ENCODE measurements at places on chromosomes 2 and 18.

GRCh38 chr2:178874529-178875240 lies 67.5 kb upstream of the TTN start:
- no peak for DNase-seq

- no peak for DNase-seq
Measured at GRCh38 chr2:10688921-10689807, 611 bp downstream of the NOL10 start.

DNA sequence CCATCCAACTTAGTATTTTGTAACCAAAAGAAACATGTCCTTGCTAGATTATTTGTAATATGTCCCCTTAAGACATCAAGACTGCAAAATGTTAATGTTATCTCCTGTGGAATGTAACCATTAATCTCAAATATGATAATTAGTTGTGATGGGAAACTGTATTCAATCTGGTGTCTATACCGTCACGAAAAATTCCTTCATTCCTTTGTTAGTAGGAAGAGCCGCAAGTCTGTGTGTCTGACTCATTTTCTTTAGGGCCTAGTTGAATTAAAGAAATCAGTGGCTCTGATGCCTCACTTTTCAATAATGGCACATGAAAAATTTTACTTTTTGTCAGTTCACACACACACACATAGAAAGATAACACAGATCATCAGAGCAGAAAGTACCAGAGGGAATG lies 127.1 kb upstream of the CHAC2 start:
- DNase-seq = no peak

DNA sequence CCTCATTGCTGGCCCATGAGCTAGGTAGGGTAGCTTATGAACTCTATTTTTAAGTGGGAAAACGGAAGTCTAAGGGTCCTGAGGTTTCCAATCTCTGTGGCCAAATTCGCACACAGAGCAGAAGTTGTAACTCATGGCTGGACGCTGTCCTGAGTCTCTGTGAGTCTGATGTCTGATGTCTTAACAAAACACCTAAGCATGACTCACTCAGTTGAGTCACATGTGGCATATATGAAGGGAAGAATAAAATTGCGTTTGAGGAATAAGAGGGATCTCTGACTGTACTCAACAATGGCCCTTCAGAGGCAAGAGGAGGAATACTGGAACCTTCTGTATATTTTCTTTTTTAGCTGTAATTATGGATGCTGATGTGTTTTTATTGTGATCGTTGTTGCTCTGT lies 569.7 kb downstream of the RIT2 start:
- no peak for DNase-seq

DNA sequence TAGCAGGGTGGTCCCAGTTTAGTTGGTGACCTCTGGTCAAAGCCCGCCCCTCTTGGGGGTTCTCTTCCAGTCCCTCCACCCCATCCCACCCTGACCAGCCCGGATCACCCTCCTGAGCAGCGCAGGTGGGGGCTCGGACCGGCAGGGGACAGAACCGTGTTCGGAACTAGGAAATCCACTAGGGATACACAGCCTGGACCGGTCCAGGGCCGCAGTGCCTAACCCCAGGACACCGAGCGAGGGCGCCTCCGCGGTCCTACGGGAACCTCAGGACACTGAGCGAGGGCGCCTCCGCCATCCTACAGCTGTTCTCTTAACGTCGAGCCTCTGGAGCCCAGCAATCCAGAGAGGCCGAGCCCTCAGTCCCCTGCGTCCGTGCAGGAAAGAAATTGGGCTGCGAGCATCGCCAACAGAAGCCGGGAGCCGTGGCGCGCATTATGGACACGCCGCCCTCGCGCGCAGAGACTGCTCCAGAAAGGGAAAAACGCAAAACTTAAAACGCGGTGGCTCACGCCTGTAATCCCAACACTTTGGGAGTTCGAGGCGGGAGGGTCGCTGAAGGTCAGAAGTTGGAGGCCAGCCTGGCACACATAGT lies 8.5 kb downstream of the RAX start:
- no peak for DNase-seq

DNA sequence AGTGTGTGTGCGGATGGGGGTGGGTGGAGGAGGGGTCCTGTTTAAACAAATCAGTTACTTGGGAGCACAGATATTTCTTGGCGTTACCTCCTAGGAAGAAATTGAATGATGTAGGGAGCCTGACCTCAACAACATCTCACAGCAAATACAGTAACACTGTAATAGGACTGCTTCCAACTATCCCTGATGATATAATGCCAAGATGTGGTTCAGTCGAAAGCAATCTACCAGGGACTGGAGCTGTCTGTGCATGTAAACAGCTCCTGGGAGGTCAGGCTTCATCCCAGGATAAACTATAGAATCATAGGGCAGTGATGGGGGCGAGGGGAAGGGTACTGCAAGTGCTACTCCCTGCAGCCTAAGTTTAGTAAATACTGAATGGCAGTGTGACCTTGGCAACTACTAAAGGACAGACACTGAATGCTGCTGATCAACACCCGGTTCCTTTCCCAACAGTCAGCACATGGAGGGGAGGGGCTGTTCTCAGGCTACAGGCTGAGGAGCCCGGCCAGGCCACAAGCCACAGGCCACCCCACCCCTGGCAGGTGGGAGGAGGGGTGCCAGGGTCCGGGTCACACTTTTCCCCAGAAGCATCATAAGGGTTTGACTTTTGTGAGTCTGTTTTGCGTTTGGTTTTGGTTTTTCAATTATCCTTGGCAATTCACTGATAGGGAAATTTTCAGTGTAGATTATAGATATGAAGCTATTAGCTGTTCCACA lies 85.3 kb upstream of the ZNF397 start:
- no peak for DNase-seq

GRCh38 chr2:174985614-174986013 lies 19.6 kb downstream of the CHN1 start:
- DNase-seq = no peak

GRCh38 chr2:136221026-136221425 lies 103.1 kb upstream of the CXCR4 start:
- DNase-seq = no peak

- no peak for DNase-seq
Measured at GRCh38 chr2:199833525-199833924, 17.5 kb downstream of the FTCDNL1 start.

DNA sequence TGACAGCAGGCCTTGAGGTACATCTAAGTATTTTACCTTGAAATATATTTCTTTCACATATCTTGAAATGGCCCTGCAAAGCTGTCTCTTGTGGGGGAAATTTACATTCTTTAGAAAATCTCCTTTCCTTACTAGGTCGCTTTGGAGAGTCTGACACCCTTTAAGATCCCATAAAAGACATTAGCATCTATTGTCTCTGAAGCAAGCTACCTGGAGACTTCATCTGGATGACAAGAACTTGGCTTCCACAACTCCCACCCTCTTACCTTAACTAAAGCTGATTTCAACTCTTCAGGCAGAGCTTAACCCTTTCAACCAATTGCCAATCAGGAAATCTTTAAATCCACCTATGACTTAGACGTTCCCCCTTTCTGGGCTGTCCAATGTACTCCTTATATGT lies 219.3 kb downstream of the PIEZO2 start:
- no peak for DNase-seq

DNA sequence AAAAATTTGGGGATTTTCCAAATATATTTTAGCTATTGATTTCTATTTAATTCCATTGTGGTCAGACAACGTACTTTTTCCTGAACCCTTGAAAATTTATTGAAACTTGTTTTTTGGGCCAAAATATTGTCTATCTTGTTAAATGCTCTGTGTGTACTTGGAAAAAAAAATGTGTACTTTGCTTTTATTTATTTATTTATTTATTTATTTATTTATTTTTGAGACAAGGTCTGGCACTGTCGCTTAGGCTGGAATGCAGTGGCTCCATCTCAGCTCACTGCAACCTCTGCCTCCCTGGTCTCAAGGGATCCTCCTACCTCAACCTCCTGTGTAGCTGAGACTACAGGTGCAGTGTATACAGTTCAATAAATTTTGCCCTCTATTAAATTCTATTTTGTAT lies 94.6 kb downstream of the TGIF1 start:
- DNase-seq = no peak

DNA sequence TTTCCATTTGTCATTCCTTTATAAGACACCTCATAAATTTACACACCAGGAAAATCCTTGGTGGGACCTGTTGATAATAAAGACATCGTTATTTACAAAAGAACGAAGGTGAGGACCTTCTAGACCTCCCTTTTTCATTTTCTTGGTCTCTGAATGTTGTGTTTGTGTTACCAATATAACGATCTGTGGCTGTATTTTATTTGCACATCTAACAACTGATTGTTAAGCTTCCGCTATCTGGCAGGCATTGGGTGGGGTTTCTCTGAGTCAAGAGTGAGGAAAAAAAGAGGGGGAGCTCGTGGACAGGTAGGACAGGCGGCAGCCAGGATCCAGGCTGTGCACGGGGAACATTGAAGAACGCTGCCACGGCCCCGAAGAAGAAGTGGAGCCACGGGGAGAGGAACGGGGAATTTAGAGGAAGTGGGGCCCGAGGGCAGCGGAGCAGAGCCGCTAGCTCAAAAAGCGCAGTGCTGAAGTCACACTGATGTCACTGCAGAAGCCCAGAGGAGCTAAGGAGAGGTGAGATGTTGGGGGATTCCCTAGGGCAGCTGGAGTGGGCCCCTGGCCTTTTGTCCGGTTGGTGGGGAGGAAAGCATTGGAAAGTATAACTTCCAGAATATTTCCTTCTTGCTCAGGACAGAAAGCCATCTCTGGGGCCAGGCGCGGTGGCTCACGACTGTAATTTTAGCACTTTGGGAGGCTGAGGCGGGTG lies 20.9 kb upstream of the DNMT3A start:
- no peak for DNase-seq

GRCh38 chr2:175576875-175577274 lies 395.4 kb upstream of the ATP5MC3 start:
- DNase-seq = no peak

GRCh38 chr2:216849987-216850386 lies 9.9 kb downstream of the TNP1 start:
- no peak for DNase-seq

DNA sequence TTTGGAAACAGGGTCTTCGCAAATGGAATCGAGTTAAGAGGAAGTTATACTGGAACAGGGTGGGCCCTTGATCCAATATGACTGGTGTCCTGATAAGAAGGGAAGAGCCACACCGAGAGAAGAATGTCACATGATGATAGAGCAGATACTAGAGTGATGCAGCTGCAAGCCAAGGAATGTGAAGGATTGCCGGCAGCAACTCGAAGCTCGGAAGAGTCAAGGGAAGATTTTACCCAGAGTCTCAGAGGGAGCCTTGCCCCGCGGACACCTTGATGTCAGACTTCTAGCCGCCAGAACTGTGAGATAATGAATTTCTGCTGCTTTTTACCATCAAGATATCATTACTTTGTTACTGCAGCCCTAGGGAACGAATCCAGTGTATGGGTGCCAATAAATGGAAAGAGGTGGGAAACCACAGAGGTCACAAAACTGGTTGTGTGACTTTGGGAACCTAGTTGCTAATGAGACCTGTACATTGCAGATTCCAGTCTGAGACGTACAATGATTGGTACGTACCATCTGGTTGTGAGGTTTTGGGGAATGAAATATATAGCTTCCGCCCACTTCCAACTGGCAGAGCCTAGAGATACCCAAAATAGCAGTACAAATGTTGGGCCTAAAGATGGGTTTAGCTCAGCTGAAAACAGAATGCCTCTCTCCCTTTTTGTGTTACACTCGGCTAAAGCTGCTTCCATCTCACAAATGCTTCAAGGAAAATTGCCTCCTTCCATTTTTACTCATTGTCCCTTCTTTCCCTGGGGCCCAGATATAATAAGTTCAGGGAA lies 28.6 kb upstream of the VWA3B start:
- no peak for DNase-seq

GRCh38 chr2:100248044-100248330 lies 74.3 kb downstream of the LONRF2 start:
- no peak for DNase-seq

DNA sequence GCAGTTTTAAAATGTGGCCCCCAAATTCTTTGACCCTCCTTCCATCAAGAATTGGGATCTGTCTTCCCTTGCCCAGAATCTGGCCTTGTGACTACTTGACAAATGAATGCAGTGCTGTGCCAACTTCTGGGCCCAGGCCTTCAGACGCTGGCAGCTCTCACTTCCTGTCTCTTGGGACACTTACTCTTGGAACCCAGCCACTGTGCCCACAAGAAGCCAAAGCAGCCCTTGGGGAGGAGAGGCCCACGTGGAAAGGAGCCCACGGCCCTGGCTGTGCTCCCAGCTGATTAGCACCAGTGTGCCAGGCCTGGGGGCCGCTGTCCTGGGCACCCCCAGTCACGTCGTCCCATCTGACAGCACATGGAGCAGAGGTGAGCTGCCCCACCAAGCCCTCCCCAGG lies 56.6 kb downstream of the RPL37A start:
- no peak for DNase-seq

DNA sequence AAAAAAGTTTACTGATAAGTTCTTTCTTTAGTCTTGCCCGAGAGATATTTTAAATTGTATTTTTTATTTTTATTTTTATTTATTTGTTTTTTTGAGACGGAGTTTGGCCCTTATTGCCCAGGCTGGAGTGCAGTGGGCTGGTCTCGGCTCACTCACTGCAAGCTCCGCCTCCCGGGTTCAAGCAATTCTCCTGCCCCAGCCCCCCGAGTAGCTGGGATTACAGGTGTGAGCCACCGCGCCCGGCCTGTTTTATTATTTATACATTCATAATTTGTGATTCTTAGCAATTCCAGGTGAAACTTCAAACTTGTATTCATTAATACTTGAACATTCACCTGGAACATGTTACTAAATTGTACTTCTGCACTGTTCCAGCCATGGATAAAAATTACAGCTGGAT lies 2.9 kb downstream of the CREB1 start:
- no peak for DNase-seq

- no peak for DNase-seq
Measured at GRCh38 chr2:237570776-237571335, 4.5 kb downstream of the PRLH start.

GRCh38 chr18:51621113-51621863 lies 423.8 kb upstream of the MEX3C start:
- peak; percentile 80 for DNase-seq

DNA sequence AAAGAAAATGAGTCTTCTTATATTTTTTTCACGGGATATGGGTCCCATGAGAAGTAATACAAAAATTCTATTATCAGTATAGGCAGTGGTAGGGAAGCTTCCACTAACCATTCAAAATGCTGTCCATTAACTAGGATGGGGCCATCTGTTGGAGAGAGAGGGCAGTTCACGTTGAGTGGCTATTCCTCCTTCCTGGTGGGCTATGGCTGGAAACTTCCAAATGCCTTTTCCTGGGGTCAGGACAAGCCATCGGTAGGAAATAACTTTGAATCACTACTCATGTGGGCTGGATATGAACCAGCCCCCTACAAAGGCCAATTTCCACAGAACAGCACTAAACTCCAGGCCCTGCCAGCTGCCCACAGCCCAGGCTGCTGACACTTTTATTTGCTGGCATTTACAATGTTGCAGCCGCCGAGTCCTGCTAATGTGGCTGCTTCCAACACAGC lies 156.1 kb upstream of the HNRNPA3 start:
- DNase-seq = no peak

DNA sequence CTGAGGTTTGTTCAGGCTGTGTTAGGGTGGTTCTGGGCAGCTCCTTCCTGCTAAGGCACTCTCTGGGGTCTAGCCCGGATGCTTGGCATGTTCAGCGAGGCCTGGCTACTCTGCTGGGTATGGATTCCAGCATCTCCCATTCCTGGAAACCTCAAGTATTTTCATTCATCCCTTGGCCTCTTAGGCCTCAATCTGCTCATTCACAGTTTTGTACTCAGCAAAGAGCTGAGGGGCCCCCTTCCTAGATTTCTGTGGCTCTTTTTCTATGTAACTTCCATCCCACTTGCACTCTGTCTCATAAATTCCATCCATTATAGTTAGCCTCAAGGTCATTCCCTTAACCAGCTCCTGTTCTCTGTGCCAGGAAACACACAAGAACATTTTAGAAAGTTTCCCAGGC lies 798.8 kb upstream of the HS6ST1 start:
- no peak for DNase-seq
